ENCODE measurements at places on chromosomes 1 and 21.

DNA sequence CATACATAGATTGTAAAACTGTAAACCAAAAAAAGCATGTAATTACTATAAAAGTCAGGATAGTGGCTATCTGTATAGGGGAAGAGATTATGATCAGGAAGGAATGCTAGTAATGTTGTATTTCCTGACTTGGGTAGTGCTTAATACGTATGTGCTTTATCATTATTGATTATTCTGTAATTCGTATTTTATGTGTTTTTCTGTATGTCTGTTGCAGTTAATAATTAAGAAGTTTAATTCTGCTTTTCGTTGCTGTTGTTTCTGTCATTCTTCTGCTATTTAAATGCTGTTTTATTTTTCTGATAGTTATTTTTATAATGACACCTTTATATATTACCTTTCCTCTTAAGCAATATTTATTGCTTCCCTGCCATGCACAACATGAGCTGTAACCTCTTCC, 29.3 kb upstream of the TRIM33 start:
- no peak for DNase-seq

GRCh38 chr1:201739492-201740085, 89.4 kb upstream of the IPO9 start:
- no peak for DNase-seq

- no peak for DNase-seq
These were observed 314.3 kb downstream of the BACH1 start for GRCh38 chr21:29613021-29613420.

DNA sequence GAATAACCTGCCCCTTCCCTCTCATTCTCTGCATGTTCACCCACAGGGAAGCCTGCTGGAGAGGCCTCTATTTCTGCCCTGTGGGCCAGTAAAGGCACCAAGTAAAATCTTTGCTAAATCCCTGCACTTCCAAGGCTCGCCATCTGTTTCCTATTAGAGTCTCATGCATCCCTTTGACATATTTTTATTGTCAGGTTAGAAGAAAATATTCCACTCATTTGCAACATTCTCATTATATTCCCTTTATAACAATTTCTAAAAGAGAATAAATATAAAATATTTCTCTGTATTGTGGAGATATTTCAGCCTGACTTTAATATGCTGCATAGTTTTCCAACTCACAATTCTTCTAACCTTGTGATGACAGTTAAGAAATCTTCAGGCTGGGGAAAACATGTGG, 340.4 kb upstream of the VAMP3 start:
- DNase-seq = peak; percentile 49

- DNase-seq = no peak
These were observed 163.2 kb downstream of the GALNT2 start for GRCh38 chr1:230230273-230230672.

DNA sequence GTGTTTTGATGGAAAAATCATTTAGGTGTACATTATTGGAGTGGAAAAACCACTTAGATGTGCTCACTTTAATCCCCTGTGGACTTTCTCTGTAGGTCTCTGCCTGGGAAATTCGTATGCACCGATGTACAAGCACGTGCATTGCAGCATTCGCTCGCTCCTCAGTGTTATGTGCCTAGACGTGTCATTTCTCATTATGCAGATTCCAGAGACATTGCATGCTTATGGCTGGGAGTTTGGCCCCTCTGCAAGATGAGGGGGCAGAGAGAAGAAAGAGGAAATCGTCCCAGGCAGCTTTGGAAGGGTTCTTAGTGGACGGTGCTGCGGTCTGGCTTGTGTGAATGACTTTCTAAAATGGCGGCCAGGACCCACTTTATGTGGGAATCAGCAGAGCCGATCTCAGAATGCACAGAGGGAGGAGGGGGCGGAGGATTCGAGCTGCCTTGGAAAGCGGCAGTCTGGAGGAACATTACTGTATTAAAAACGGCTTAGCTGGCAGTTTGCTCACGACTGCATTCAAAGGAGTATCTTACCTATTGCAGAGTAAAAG, 2.3 kb downstream of the SPEN start:
- no peak for DNase-seq

GRCh38 chr1:15201849-15202551, 45.0 kb upstream of the FHAD1 start:
- no peak for DNase-seq

DNA sequence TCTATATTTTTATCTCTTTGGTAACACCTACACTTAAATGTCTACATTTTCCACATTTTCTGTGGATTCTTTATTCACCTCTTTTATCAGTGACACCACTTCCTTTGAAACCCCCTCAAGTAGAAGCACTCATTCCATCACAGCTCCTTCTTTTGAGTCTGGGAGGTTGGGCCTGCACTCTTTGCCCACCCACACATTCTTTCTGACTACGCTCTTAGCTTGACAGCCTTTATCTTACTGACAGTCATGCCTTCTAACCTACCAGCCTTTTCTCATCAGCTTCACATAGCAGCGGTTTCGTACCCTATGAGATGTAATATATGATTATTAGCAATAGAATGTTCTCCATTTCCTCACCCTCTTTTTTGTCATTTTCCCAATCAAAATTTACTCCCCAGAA, 151.9 kb downstream of the TNFSF18 start:
- DNase-seq = no peak

All from GM04503 (cell line).